ENCODE measurements at places on chromosomes 11 and 22. TPM values are rescaled to one million over a fixed set of nuclear protein-coding genes. Genes with fewer than 3 reads are reported as not detected.
A peak's percentile ranks its signal among the peaks of the same experiment; 100 is the strongest.

Gene SYT8
- total RNA-seq = not detected

GRCh38 chr22:36736701-36737320, 33.3 kb upstream of the CACNG2 start:
- DNase-seq = no peak

Gene LRP4
- 25.0 TPM for total RNA-seq

DNA sequence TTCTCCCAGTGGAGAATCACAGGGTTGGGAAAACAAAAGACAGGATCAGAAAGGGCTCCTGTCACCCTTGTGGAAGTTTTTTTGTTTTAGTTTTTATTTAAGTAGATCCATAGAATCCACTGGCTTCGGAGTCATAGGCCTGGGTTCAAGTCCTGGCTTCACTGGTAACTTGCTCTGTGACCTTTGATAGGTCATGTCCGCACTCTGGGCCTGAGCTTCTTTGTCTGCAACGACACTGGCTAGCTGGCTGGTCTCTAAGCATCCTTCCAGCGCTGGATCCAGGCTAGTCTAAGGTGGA, 1.4 kb downstream of the ZFTA start:
- DNase-seq = no peak

- DNase-seq = no peak
Observed at GRCh38 chr11:115208808-115209259, 295.4 kb downstream of the CADM1 start.

GRCh38 chr11:122756417-122756816, 81.9 kb upstream of the CRTAM start:
- DNase-seq = no peak

GRCh38 chr11:2166091-2166851, 5.3 kb upstream of the INS start:
- peak; percentile 81 for DNase-seq

Gene MGAT3
- 12.8 TPM for total RNA-seq

Gene HEPHL1
- total RNA-seq = not detected

- DNase-seq = no peak
Observed at GRCh38 chr11:46079662-46080061, 41.6 kb downstream of the PHF21A start.

DNA sequence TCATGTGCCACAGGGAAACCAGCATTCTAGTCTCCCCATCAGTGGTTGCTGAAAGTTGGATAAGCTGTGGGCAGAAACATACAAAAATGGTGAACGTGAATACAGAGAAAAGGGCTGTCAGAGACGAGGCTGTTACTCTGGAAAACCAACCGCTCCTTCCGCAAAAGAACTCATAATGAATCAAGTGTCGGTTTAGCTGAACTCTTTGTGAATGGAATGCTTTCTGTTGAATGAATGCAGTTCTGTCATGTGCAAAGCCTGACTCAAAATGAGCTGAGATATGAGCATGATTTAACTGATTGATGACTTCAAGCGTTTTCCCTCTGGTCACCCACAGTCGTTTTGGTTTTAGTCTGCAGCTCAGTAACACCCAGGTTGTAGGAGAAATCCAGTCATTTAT, 298.3 kb downstream of the ETS1 start:
- DNase-seq = no peak

DNA sequence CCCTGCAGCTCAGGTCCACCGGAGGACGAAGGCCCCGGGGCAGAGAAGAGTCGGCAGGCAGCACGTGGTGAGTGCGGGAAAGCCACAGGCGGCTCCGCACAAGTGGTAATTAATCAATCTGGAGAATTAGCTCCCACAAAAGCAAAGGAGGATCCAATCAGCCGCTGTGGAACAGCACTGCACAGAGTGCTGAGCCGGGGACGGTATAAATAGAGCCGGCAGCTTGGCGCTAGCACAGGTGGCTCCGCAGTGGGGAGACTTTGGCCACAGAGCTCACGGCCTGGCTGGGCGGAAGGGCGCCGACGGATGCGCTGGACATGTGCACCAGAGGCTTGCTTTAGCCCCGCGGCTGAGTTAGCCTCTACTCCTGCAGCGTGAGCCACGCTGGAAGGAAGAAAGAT, 48.9 kb downstream of the IGSF9B start:
- DNase-seq = peak; percentile 6

DNA sequence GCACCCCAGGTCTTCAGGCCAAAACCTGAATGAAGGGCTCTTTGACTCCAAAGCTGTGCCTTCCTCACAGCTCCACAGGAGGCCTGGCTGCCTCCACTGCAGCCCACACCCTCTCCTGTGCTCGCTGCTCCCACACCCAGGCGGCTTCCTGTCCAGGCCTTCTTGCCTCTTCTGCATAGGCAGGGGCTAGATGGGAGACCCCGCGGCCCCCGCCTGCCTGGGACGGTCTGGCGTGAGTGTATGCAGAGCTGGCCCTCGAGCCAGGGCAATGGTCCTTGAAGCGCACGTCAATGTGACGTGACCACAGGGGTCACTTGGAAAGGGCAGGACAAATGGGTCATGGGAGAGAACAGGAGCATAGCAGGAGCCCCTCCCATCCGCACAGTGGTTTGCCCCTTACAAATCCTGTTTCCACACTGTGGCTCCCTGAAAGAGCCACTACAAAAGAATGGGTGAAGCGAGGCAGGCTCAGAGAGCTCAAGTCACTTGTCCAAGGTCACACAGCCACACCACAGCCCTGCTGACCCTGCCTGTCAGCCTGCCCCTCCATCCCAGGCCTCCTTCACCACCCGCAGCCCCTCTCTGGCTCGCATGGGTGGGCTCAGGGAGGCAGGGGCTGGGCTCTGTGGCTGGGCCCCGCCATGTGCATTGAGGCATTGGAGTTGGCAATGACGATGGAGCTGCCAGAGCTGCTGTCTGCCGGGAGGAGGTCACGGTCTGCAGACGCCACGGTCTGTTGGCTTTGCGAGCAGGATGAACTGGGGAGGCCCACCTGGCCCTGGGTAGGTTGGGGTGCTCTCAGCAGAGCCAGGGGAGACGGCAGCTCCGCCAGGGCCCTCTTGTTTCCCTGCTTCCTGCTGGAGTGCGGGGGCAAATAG, 71.2 kb upstream of the WNT11 start:
- DNase-seq = no peak

GRCh38 chr11:64763526-64764039, 3.8 kb upstream of the PYGM start:
- DNase-seq = no peak

- DNase-seq = no peak
Observed at GRCh38 chr22:20025401-20026203, 4.7 kb downstream of the TANGO2 start.

- no peak for DNase-seq
Observed at GRCh38 chr22:39480557-39480956, 21.5 kb upstream of the MIEF1 start.

DNA sequence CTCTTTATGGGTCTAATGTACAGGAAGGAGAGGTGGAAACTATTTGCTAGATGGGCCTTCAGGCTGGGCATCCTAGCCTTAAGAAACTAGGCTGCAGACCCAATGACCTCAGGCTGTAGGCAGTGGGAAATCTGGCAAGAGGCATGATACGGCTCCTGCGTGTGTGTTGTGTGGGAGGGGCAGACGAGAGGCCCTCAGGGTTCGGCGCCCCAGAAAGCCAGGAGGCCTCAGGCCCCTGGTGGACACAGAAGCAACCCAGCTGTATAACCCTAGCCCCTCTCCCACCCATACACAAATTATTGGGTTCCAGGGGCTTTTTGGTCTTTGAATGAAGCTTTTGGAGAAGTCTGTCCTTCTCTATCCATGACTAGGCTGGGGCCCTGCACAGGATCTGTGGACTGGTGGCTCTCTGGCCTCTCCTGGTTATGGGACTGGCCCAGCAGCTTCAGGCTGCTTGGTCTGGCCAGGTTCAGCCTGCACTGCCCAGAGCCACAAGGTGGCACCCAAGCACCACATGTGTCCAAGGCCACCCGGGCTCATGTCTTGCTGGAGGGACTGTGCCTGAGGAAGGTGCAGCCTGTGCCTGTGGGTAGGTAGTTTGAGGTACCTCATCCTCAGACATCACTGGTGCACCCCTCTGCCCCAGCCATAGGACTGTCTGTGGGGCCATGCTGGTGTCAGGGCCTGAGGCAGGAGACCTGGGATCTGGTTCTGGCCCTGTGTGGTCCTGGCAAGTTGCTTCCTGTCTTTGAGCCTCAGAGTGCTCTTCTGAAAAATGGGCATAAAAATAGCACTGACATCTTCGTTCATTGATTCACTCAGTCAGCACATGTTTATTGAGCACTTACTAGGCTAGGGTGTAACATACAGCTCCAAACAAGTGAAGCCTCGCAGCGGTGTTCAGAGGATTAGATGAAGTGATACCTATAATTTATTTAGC, 87.5 kb downstream of the RRM1 start:
- peak; percentile 75 for DNase-seq

Gene MS4A2
- not detected for total RNA-seq

GRCh38 chr22:27135031-27135981, 477.9 kb downstream of the MIAT start:
- DNase-seq = no peak

GRCh38 chr11:7019500-7020182, 505 bp downstream of the ZNF214 start:
- peak; percentile 39 for DNase-seq

Gene FAR1
- total RNA-seq = 74.4 TPM

DNA sequence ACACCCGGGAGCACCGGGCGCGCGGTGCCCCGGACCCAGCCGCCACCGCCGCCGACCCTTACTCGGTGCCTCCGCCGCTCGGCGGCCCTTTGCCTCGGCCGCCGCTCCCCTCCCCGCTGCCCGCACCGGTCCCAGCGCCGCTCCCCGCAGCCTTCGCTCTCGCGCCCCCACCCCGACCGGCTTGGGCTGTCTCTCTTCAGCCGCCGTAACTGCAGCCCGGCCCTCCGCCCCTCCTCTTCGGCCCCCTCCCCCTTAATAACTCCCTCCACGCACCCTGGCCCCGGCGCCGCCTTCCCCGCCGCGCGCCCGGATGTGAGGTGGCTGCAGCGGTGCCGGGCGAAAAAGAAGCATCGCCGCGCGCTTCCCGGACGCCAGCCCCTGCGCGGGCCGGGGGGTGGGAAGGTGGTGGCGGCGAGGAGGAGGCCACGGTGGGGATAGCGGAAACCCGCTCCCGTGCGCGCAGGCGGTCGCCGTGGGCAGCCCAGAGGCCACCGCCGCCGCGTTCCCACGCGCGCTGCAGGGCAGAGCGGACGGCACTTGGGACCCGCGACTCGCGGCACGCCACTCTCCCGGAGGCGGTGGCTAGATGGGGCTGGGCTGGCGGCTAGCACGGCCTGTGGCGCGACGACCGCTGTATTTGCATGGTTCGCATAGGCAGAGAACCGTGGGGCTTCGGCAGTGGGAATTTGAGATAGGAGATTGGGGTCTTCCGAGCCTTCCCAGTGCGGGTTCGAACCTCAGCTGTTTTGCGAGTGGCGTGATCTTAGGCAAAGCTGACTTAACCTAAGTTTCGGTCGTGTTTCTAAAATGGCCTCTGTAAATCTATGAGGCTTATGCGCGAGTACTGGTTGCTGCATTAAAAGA, at the start of gene EIF4ENIF1:
Gene EIF4ENIF1, minus strand, starts transcription at position 211 of the 864 bp plus-strand sequence. CDS start 1,124 bp downstream, outside the sequence.
- peak; percentile 93 for DNase-seq

- DNase-seq = no peak
Observed at GRCh38 chr22:42366806-42367581, 65.2 kb downstream of the NFAM1 start.

Gene NRGN
- 28.9 TPM for total RNA-seq

GRCh38 chr22:40410272-40410671, 39.9 kb downstream of the SGSM3 start:
- DNase-seq = no peak

GRCh38 chr22:33909075-33909458, 11.2 kb downstream of the LARGE1 start:
- no peak for DNase-seq

Gene ARCN1
- total RNA-seq = 118 TPM

Gene CD3D
- total RNA-seq = not detected

Gene RAB36
- total RNA-seq = 2.0 TPM

DNA sequence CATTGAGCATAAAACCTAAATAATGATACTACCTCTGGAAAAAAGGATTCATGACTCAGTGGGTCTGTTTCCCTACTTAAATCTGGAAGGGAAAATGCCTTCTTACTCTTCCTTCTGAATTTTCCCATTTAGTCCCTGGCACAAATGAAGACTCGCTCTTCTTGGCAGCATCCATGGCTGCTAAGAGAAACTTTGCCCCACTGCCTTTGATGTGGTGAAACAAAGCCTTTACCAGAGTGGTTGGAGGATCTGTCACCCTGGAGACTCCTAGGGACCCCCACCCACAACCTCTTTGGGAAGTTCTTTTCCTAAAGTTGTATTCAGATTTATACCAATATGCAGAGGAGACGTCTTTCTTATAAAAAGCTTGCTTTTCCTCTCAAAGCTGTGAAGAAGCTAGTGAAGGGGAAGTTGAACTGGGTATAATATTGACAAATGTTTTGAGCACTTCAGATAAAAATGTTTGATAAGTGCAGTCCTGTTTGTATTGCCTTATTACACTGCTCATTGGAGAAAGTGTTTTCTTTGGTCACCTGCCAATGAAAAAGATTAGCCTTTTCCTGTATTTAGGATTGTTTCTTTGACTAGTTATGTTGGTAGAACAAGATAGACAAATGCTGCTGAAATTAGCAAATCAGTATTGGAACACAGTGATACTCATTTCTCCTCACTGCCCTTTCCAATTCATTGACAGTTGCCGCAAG, 77.3 kb downstream of the ARFGAP2 start:
- no peak for DNase-seq

Gene PCF11
- total RNA-seq = 46.7 TPM

DNA sequence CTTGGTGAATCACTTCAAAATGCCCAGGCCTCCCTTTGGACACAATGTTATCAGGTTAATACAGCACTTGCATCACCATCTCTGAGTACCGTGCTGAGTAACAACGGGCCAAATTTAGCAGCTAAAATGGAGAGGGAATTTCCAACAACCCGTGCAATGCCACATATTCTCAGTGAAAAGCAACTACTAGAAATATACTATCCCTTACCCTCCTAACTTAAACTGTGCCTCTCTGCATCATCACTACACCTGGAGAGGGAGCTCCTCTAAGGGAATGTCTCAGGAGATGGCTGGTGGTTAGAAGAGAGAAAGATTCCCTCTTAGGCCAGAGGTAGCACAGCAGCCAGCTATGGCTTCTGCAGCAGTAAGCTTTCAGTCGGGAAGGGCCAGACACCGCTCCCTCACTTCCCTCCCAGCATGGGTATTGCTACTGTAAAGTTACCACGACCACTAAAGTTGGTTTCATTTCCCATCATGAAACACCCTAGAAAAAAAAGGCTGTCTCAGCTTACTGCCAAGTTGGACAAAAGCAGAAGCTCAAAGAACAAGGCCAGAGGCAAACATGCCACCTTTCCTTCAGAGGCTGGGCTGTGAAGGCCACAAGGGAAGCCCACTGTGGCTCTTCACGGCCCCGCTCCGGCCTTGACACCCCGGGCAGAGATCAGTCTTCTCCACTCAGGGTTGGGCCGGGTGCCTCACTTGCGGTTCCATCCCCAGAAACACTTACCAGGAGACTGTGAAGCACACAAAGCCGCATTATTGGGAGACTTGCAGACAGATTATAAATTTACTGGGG, 3.9 kb downstream of the MAML2 start:
- no peak for DNase-seq

GRCh38 chr11:103961010-103961409, 75.4 kb upstream of the DDI1 start:
- no peak for DNase-seq

Data from glutamatergic neuron (in vitro differentiated cells).